ENCODE measurements at places on chromosomes 4 and X.

- no peak for DNase-seq
These were observed 97.3 kb downstream of the NR3C2 start for GRCh38 chr4:148344941-148345340.

DNA sequence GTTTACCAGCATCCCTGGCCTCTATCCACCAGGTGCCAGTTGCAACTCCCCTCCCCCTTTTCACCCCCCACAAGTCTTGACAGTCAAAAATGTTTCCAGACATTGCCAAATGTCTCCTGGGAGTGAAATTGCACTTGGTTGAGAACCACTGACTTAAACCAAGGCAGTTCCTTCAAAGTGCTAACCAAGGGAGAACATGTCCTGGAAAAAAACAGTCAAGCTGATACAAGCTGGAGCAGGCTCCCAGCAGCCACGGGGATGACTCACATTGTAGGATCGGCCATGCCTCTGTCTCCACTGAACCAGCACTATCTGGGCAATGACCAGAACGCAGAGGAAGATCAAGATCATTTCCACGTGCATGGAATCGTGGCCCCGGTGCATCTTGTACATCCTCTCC is 11.4 kb downstream of the RNF175 start:
- no peak for DNase-seq

- no peak for DNase-seq
These were observed 145.7 kb downstream of the AMMECR1 start for GRCh38 chrX:110172215-110172614.

- DNase-seq: no peak
These were observed 13.4 kb downstream of the ADH1C start for GRCh38 chr4:99339172-99339571.

- no peak for DNase-seq
These were observed 168.7 kb upstream of the TBC1D9 start for GRCh38 chr4:140924761-140925392.

- DNase-seq: no peak
These were observed 38.8 kb upstream of the MAD2L1 start for GRCh38 chr4:120105472-120105871.

DNA sequence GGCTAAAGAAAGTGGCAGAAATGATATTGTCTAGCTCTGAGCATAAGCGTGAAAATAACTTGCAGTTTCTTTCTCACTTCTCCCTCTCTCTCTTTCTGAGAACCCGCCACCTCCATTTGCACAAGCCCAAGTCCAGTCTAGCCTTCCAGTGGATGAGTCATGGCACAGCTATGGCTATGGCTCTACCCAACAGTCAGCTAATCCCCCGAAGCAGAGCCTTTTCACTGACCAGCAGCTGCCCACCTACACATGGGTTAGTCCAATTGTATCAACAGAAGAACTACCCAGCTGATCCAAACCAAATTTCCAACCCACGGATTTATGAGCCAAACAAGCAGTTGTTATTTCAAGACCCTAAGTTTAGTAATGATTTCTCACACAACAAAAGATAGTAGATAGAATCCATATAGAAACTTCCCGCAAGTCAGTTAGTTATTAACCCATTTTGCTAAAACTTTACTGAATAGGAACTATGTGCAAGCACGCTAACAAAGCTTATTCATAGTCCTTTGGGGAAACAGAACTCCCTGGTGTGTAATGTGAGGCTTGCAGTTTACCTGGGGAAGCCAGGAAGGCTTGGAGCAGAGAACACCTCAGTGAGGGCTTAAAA is 282.3 kb downstream of the INPP4B start:
- no peak for DNase-seq

- no peak for DNase-seq
These were observed 227.8 kb upstream of the SPRY1 start for GRCh38 chr4:123168812-123169211.

GRCh38 chr4:8656711-8657380 is 64.3 kb downstream of the CPZ start:
- DNase-seq: no peak

DNA sequence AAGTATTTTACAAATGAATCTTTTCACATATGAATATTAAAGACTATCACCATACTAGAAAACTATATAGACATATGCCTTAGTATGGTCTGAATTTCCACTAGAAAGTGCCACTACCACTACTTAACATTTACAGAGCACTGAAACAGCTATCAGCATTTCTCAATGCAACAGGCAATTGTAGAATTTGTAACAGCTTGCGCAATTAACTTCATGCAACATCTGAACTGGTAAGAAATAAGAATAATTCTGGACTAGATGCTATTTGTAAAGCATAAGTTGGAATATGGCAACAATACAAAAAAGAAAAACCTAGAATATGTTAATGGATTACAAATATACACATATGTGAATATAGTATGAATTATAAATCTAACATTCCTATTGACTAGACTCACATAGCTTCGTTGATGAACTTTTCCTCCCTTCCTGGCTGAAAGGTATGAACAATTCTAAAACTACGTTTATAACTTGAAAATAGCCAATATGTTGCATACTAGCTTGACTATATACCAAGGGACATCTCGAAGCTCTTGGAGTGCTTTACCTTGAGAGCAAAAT is 82.0 kb downstream of the ATP8A1 start:
- no peak for DNase-seq

DNA sequence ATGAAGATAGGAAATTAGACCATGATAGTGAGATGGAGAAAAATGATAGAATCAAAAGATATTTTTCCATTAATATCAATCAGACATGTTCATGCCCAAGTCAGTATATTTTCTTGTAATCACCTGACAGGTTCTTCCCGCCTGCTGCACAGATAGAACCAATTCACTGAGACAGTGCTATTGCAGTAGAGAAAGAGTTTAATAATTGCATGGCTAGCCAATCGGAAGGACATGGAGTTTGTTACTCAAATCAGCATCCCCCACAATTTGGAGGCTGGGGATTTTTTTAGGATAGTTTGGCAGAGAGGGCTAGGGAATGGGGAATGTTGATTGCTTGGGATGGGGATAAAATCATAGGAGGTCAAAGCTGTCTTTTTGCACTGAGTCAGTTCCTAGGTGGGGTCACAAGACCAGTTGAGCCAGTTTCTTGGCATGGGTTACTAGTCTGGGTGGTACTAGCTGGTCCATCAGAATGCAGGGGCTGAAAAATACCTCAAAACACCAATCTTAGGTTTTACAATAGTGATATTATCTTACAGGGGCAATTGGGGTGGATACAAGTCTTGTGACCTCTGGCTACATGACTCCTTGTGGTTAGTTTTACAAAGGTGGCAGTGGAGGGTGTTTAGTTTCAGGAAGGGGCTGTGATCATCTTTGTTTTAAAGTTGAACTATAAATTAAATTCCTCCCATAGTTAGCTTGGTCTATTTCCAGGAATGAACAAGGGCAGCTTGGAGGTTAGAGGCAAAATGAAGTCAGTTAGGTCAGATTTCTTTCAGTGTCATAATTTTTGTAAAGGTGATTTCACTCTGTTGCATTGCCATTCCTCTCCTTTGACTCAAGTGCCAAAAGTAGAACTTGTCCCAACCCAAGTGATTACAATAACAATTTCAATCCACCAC is 100.3 kb upstream of the PDE5A start:
- no peak for DNase-seq

DNA sequence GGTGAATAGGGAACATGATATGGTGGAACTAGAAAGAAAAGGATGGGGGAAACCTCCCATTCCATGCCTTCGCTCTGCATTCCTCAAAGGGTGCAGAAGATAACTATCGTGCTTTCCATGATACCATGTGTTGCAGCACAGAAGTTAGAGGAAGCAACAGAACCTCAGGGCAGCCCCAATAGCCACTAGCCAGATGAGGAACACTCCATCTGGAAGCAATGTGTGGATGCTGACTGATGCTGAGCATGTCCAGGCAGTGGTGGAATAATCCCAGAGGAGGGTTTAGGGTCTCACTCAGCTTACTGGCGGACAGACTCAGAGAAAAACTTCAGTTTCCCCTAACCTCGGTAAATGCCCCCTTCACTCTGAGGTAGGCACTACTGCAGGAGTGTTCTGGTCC is 7.5 kb downstream of the SMIM10 start:
- no peak for DNase-seq

DNA sequence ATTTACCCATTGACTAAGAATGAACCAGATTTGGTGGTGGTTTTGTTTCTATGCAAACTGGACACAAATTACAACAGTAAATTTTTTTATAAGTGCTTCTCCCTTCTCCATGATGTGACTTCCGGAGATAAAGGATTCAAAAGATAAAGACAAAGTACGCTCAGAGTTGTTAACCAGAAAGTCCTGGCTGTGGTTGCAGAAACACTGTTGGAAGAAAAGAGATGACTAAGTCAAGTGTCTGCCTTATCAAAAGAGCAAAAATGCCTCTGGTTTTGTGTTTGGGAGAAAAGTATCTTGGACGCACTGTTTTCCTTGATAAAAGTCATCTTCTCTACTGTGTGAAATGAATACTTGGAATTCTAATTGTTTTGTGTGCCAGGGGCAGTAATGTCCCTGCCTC is 213.4 kb downstream of the GC start:
- DNase-seq: no peak

DNA sequence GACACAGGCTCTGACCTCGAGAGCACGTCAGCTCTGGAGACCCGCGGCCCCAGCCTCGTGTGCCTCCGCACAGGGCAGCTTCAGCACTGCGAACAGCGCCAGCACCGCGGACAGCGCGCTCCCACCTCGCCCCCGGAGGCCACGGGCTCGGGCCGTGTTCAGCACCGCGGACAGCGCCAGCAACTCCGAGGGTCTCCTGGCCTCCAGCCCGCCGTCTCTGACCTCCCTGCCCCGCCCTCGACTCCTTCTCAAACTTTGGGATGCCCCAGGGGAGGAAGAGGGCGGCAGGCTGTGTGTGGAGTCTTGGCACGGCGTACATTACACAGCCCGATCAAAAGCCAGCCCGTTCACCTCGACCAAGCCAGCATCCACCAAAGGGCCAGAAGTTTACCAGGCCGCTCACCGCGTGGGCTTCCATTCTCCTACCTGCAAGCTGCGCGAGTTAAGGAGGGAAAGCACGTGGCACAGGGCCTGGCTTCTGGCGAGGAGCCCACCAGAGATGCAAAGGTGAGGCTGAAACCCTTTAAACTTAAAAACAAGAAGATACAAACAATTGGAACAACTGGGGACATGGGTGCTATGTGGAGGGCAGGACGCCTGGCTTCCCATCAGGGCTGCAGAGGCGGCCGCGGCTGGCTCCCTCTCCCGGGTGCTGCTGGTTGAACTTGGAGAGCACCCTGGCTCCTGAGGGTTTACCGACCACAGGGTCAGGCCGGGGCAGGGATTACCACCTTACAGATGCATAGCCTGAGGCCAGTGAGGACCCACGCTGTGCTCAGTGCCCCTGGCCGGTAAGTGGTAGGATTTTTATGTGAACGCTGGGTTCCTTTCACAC is 4.5 kb upstream of the NKX1-1 start:
- no peak for DNase-seq

DNA sequence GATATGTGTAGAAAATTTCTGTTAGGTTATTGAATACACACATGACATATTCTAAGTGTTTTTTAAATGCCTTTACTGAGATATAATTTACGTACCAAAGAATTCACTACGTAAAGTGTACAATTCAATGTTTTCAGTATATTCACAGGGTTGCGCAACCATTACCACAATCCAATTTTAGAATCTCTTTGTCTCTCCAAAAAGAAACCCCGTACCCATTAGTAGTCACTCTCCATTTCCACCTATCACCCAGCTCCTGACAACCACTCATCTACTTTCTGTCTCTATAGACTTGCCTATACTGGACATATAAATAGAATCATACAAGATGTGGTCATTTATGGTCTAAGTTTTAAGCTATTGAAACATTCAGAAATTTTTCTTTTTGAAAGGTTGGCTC is 53.0 kb upstream of the FBXW7 start:
- no peak for DNase-seq

GRCh38 chr4:147175460-147176025 is 229.9 kb upstream of the TTC29 start:
- no peak for DNase-seq

GRCh38 chrX:24204958-24205357 is 55.4 kb downstream of the ZFX start:
- DNase-seq: no peak

- no peak for DNase-seq
These were observed 133.5 kb downstream of the COL4A5 start for GRCh38 chrX:108573136-108573535.

DNA sequence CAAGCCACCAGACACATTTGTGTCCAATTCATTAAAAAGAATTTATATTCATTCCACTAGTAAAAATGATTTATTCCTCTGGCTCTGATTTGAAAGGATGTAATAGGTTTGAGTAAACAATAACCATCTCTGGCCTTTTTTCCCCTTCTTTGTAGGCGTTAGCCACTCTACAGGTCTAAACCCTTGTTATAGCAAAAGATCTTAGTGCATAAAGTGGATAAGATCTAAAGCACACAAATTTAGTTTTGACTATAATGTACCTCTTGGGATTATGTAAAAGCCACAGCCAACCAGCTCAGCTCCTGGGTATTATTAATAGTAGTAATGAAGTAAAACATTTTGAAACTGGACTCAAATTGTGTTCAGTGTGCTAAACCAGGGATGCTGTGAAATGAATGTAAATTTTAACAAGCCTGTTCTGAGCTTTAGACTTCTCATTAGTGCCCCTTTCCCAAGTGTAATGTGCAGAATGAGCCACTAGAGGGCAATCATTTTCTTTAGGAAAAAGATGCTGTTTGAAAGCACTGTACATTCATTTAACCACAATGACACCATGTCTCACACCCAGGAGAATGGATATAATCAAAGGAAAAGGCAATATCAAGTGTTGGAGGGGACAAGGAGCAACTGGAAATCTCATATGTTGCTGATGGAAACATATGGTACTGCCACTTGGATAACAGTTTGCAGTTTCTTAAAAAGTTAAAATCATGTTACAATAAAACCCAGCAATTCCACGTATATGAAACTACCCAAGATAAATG is 69.7 kb downstream of the KLHL8 start:
- peak; percentile 29 for DNase-seq

GRCh38 chr4:110034026-110034393 is 121.3 kb downstream of the EGF start:
- DNase-seq: no peak

All from stimulated activated CD4-positive, alpha-beta T cell treated with anti-CD3 and anti-CD28 coated beads, TNF-alpha, amount 100 ng/mL, for 4 hours (primary cell).